ENCODE measurements at places on chromosomes 12 and 14.

DNA sequence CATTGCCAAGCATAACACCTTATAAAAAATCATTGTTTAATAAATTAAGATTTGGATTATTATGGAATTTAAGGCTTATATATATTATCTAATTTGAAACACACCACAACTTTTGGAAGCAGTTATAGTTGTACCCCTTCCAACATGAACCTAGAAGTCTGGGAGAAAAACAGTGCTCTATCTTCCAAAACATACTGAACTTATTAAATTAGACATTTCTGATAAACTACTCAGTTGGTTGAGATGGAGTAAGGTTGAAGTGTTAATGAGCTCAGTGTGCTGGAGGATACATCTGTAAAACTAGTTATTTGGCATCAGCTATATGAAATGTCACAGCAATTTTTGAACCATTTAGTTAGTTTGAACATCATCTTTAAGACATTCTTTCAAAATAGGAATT lies 227.4 kb downstream of the ALX1 start:
- DNase-seq = no peak

GRCh38 chr12:65827827-65828231 lies 3.5 kb downstream of the HMGA2 start:
- no peak for DNase-seq

- no peak for DNase-seq
Measured at GRCh38 chr14:79513446-79513845, 697.9 kb downstream of the DIO2 start.

GRCh38 chr14:25570483-25570882 lies 520.5 kb upstream of the STXBP6 start:
- no peak for DNase-seq

DNA sequence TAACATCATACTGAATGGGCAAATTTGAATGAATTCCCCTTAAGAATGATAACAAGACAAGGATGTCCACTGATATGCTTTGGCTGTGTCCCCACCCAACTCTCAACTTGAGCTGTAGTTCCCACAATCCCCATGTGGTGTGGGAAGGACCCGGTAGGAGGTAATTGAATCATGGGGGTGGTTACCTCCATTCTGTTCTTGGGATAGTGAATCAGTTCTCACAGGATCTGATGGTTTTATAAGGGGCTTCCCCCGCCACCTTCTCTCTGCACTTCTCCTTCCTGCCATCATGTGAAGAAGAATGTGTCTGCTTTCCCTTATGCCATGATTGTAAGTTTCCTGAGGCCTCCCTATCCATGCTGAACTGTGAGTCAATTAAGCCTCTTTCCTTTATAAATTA lies 29.3 kb downstream of the MED6 start:
- DNase-seq = no peak

- DNase-seq = no peak
Measured at GRCh38 chr14:76129851-76130576, 21.7 kb upstream of the GPATCH2L start.

- DNase-seq = no peak
Measured at GRCh38 chr14:105041841-105042765, 21.2 kb upstream of the CDCA4 start.
